ENCODE measurements at places on chromosomes 11 and 22.

- no peak for DNase-seq
These were observed 21.2 kb downstream of the PTPRJ start for GRCh38 chr11:48001438-48002021.

- DNase-seq: no peak
These were observed 158.5 kb downstream of the WNT11 start for GRCh38 chr11:76047766-76048165.

DNA sequence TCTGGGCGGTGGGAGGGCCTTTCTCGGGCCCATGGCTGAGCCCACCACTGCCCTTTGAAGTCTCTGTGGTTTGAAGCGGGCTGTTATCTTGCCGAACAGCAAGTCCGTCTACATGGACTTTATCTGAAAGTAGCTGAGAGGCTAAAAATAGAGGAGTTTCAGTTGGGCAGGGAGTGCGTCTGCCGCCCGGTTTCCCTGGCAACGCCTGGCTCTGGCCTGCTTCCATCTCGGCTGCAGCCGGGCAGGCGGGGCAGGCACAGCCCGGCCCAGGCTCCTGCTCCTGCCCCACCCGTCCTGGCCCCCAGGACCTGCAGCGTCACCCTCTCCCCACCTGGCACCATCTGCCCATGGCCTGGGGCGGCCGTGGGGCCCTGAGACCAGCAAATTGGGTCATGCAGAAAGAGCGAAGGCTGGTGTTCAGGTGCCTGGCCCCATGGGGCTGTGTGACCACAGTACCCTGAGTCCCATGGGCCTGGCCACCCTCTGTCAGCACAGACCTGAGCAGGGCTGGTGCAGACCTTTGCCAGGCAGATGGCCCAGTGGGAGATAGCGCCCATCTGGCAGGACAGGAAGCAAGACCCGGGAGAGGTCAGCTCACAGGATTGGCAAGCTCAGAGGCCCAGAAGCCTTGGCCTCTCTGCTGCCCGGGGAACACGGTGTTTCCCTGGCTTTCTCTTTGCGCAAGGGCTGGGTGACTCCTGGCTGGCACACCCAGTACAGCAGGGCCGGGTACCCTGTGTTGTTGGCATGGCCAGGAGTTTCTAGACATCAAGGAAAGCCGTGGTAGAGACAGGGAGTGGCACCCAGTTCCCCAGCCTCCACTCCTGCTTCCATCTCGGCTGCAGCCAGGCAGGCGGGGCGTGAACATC is 79.1 kb upstream of the KCNQ1OT1 start:
- DNase-seq: peak; percentile 9

DNA sequence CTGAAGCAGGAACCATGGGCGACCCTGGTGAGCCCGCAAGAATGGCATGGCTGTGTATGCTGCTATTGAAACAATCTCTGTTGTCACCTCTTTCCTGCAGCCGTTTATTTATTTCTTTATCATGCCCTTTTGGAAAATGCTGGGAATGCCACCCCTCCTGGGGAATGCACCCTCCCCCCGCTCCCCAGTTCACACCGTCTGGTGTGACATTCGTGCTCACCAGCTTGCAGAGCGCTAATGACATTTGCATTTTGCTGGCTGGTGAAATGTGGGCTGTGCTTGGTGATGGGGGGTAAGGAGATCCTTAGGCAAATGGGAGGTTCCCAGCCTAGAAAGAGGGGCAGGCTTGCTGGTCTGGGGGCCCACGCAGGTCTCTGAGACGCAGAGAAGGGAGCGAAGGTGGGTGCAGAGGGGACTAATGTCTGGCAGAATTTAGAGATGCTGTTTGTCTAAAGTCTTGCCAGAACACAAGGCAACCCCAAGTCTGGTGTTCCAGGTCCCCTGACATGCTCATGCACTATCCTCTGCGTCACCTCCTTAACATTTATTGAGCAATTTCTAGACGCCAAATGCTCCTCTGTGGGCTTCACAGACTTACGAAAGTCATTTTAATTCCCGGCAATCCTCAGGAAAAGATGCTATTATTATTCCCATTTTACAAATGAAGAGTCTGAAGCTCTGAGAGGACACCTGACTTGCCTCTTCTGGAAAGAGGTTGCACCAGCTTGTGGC is 91.7 kb downstream of the TP53I11 start:
- no peak for DNase-seq

GRCh38 chr11:68340784-68341556 is 28.6 kb downstream of the LRP5 start:
- DNase-seq: no peak

DNA sequence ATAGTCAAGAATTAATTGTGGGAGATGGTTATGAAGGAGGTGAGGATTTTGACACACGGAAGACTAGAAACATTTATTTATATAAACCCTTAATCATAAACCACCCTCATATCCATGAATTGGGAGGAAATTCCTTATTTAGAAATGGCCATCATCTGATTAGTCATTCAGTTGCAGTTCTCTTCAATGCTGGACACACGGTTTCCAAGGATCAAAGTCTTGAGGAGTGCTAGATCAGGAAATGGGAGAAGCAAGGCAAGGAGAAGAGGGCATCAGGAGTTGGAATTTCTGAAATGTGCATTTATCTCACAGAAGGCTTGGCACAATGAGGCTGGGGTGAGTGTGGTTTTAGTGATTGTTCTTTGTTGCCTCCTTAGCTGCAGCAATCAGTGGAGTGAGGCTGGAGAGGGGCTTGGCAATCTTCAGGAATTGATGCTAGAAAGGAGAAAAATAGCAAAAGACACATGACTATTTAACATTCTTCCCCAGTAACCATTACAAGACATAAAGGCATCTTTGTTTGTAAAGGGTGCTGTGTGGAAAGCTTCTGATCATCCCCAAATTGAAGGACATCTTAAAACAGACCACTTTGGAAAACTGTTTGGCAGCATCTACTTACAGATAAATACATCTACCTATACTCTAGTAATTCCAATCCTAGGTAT is 21.6 kb upstream of the GDPD4 start:
- DNase-seq: no peak

DNA sequence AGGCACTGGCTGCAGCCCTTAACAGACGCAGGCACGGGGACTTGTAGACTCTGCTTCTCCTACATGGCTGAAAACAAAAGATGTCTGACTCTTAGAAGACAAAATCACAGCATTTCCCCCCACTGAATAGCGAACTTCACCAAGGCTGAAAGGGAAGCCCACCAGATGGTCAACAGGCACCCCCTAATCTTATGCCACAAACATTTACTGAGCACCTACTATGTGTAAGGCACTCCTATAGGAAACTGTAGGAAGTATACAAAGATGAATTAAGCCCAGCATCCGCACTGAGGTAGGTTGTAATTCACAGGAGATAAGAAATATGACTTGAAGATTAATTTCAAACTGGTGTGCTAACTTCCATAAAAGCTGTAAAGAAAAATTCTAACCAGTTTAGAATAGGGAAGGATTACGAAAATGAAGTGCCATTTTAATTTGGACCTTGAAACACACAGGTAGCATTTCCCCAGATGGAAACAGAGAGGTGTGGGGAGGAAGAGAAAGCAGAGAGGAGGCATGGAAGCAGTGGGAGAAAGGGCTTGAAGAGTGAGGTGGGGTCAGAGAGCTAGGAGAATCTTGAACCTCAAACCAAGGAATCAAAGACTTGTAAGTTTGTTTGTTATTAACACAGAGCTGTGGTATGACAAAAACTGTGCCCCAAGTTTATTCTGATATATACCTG is 38.1 kb downstream of the NUMA1 start:
- no peak for DNase-seq

- no peak for DNase-seq
These were observed 96.8 kb downstream of the ALX4 start for GRCh38 chr11:44213148-44213547.

DNA sequence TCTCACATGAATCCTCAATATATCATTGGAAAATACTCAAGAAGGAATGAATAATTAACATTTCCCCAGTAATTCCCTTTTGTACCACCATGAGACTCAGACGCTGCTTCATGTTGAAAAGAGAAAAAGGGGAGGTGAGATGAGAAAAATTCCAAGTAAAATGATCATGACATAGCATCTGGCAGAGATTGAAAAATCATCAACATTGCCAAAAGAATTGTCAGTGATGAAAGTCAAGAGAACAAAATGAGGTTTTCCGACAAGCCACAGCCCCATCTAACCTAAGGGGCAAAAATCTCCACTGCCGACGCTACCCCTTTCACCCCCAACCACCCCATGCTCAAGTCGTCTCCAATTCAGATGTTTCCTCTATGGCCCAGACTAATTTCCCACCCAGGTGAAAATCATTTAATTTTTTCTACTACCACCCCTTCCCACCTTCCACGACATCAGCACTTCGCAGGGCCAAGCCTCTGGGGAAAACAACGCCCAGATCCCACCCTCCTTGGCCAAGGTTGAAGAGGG is 1.2 kb downstream of the RAB6A start:
- no peak for DNase-seq

GRCh38 chr11:68032997-68033707 is 2.7 kb downstream of the NDUFS8 start:
- DNase-seq: no peak

GRCh38 chr22:23305321-23305910 is 125.1 kb downstream of the BCR start:
- no peak for DNase-seq

DNA sequence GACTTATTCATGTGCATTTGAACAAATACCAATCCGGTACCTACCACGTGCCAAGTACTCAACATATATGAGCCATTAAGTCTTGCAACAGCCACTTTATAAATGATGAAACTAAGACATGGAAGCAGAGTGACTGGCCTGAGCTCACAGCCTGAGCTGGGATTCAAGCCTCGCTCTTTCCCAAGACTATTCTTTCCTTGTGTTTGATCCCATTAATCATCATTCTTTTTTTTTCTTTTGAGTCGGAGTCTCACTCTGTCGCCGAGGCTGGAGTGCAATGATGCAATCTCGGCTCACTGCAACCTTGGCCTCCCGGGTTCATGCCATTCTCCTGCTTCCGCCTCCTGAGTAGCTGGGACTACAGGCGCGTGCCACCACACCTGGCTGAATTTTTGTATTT is 119.3 kb downstream of the ABTB2 start:
- DNase-seq: no peak

- no peak for DNase-seq
These were observed 3.5 kb downstream of the KIF18A start for GRCh38 chr11:28104425-28104824.

DNA sequence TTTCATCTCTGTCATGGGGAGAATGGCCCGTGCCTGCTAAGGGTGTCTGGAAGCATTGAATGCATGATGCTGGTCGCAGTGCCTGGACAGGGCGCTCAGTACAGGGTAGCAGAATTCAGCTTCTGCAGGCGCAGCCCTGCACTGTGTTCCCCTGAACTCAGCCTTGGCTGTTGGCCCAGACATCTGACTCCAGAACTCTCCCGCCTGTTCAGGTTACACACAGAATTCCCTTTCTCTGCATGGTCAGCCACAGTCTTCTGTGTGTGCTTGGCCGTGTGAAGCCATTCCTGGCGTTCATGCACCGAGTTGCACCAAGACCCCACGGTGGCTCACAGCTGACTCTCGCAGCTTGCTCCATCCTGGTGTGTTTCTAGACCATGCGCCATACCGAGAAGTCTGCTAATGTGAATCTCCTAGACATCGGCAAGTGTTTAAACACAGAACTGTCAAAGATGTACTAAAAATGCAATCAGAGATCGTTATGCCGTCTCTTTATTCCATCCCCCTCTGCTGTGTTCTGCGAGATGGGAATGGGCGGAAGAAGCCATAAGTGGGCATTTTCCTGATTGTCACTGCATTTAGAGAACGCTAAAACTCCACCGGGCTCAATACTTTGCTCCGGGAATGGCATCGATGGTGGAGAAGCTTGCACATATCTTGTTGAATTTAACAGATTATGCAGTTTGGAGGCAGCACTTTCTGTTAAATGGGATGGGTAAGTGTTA is 55.6 kb downstream of the MPPED1 start:
- no peak for DNase-seq

GRCh38 chr11:121800240-121800639 is 315.8 kb downstream of the BLID start:
- DNase-seq: no peak

DNA sequence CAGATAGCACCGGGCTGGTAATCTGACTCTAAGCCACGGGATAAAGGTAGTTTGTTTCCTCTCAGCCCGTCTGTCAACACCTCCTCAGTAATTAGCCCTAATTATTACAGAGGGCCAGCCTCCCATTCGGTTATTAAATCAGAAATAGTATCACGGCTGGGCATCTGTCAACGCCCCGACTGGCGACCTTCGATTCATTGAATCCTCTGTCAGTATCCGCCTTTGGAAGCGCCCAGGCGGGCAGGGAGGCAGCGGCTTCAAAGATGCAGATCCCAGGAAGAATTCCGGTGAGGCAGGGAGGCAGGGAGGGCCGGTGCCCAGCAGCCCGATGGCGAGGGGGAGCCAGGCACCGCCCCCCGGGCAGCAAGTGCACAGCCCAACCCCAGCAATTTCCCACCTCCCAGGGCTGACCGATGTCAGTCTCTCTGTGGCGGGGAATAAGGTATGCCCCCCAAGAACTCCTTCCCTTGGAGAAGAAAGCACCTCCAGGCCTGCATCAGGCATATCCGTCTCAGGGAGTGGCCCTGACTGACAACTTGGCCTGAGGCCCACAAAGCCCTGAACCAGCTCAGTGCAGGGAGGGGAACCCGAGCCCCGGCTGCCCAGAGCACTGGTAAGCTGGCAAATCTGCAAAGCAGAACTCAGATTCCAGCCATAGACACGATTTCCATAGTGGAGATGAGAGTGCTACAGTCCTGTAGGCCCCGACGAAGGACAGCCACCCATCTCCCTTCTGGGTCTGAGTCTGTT is 11.4 kb downstream of the GNB1L start:
- DNase-seq: no peak

GRCh38 chr22:25403811-25404471 is 160.5 kb upstream of the GRK3 start:
- no peak for DNase-seq

- DNase-seq: no peak
These were observed 78.6 kb upstream of the B3GNT6 start for GRCh38 chr11:76955459-76956114.

DNA sequence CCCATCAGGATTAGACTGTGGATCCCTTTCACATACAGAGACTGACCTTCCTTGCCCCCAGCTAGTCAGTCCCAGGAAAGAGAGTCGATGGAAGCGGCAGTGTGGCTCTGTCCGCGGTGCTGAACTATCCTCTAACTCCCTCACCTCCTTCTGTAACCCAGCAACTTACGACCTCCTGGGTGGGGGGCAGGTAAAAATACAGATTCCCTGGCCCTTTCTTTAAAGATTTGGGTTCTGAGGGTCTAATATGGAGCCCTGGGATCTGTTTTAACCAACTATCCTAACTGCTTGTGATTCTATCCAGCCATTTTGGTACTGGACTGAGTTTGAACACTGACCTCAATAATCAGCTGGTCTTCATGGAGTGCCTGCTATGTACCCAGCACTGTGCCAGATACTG is 23.2 kb downstream of the MFNG start:
- no peak for DNase-seq

- DNase-seq: no peak
These were observed 32.4 kb downstream of the POU2F3 start for GRCh38 chr11:120272303-120272702.

GRCh38 chr11:33682446-33682845 is 18.2 kb downstream of the C11orf91 start:
- DNase-seq: no peak

DNA sequence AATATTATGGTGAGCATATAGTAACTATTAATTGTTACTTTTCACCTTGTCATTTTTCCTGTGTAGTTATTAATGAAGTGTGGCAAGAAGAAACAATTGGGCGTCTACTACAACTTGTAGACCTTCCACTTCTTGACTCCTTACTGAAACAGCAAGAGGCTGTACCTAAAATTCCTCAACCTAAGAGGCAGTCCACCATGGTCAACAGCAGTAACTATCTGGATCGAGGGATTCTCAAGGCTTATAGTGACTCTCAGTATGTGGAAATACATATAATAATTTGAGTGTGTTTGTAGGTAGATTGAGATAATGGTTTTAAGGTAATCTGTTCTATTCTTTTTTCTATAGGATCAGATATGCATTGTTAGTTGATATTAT is 10.8 kb upstream of the TCP11L1 start:
- no peak for DNase-seq
